Frontal cortex (tissue), 4 donors: ENCODE measurements at places on chromosomes 5 and 9. TPM values are rescaled to one million over a fixed set of nuclear protein-coding genes. Genes with fewer than 3 reads are reported as not detected.

The CCNI2 gene
- total RNA-seq = 1.6 TPM

The FOXD4L6 gene
- total RNA-seq = 0.82 TPM

The CHMP5 gene
- 119 TPM for total RNA-seq

The CAVIN4 gene
- total RNA-seq = 14.7 TPM

The OR1Q1 gene
- not detected for total RNA-seq

The BNC2 gene
- total RNA-seq = 1.6 TPM

The PDE6A gene
- total RNA-seq = not detected

The TBC1D13 gene
- 6.5 TPM for total RNA-seq

The ADGRV1 gene
- total RNA-seq = 98.6 TPM

The NEURL1B gene
- total RNA-seq = 16.3 TPM

The HEMGN gene
- 3.7 TPM for total RNA-seq

The PDZD2 gene
- total RNA-seq = 14.7 TPM

GRCh38 chr9:83271665-83272071 lies 208.7 kb upstream of the RASEF start:
- no peak for DNase-seq

DNA sequence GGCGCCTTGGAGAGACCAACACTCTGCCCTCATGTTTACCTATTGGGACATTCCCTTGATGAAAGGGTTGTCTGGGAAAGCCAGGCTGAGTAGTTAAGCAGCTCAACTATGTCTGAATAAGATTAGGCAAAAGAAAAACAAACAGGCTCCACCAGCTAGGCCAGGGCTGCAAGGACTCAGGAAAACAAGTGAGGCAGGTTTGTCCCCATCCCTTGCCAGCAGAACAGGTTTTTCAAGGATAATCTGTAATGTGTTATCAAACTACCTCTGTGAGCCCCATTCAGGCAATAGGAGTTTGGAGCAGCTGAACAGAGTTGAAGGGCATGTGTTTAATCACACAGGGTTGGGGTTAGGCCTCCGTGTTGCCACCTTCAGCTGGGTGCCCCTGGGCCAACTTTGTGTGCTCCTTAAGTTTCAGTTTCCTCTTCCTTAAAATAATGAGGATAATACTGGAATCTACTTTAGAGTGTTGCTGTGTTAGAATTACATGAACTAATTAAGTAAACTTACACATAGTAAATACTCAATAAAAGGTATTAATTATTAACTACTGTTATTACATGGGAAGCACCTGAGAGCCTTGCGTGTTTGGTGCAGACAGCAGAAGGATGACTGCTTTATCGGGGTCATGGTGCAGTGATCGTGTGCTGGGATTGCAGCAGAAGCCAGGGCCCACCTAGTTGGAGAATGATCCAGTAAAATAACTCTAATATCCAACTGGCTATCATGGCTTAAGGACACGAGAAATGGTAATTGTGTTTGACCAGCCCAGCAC lies 72.1 kb upstream of the ATP10B start:
- no peak for DNase-seq

- no peak for DNase-seq
Observed at GRCh38 chr9:33241298-33241697, 1.3 kb downstream of the SPINK4 start.

DNA sequence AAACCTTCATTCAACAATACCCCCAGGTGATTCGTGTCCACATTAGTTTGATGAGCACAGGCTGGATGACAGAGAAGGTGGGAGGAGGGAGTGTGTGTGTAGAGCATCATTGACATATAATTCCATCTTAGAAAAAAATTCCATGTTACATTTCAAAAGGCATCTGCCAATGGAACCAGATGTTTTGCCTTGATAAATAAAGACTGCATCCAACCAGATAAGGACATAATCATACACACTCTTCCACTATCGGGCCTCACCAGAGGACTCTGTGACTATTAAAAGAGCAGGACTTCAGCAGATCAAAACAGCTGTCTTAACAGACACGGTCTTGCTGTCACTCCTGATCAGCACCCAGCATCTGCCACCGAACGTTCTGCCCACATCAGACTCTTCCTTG lies 96.4 kb upstream of the SPIN1 start:
- no peak for DNase-seq

DNA sequence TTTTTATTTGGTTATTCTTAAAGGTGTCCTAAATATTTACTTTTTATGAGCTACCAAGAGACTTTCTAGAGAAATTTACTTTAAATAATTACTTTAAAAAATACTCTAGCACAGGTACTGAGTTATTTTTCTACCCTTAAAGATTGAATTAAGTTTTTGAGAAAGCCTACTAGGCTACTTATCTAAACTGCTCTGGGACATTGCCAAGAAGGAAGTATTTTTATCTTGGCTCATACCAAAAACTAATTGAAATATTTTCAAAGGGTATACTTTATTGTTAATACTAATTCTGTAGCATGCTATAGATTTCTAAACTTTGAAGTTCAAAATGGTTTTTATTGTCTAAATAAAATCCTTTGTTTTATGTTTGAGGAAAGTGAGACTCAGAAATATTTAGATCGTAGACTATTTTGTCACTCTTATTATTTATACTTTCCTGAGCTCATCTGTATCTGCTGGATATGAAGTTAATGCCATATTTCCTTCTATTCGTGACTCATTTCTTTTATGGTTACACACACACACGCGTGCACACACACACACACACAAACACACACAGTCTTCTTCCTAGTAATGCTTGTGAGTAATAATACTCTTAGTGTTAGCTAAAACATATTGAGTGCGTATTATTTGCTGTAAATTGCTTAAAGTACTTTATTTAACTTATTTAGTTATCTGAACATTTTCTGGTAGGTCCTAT lies 89.5 kb downstream of the MAN2A1 start:
- DNase-seq = no peak

GRCh38 chr5:17037751-17038150 lies 101.7 kb upstream of the MYO10 start:
- DNase-seq = no peak

DNA sequence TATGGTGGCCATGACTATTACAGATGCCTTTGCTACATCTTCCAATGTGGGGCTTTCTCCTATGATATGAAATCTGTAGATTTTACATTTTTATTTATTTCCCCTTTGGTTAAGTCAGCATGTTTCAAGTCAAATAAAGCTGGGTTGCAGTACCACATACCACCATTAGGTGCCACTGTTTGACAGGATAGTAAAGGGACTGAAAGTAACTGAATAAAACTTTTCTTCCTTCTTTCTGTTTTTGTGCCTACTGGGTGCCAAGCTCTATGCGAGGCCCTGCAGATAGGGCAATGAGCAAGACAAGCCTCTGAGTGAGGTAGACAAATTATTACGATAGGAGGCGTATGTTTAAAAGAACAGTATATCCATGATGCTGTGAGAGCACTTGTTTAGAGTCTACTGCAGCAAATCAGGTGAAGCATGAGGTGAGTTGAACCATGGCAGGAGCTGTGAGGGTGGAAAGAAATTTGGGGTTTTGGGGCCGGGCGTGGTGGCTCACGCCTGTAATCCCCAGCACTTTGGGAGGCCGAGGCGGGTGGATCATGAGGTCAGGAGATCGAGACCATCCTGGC lies 64.8 kb downstream of the GDNF start:
- DNase-seq = no peak

DNA sequence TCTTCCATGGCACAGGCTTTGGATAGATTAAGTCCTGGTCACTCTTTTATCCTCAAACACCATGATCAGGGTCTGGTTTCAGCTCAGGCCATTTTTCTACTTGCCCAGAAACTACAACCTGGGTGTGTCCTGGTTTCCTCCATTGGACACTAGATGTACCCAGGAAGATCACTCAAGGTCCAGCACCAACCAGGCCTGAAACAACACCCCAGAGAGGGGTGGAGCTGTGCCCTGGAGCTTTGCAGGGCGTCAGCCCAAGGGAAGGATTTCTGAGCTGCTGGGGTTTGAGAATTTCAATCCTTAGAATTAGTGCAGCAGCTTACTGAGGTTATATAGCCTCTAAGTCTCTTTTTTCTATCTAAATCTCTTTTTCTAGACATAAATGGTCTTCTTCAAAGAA lies 722.0 kb downstream of the MTRR start:
- DNase-seq = no peak

GRCh38 chr5:176608142-176608705 lies 1.7 kb downstream of the GPRIN1 start:
- no peak for DNase-seq

DNA sequence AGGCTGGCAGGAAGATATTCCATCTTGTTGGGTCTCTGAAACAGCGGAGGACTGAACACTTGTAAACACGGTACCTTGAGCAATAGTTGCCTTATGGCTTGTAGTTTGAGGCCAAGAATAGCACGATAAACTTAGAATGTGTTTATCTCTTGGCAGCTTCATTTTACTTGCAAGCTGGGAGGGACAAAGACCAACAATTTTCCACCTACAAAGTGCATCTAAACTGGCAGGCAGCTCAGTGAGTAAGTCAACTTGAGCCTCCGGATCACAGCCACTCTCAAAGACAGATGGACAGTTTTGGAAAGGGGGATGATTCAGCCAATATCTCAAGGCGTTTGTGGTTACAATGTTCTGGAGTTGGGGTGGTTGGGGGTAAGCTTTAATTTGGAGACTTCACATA lies 652.6 kb downstream of the CETN3 start:
- DNase-seq = no peak

- no peak for DNase-seq
Observed at GRCh38 chr5:55708732-55709131, 3.4 kb downstream of the SLC38A9 start.

DNA sequence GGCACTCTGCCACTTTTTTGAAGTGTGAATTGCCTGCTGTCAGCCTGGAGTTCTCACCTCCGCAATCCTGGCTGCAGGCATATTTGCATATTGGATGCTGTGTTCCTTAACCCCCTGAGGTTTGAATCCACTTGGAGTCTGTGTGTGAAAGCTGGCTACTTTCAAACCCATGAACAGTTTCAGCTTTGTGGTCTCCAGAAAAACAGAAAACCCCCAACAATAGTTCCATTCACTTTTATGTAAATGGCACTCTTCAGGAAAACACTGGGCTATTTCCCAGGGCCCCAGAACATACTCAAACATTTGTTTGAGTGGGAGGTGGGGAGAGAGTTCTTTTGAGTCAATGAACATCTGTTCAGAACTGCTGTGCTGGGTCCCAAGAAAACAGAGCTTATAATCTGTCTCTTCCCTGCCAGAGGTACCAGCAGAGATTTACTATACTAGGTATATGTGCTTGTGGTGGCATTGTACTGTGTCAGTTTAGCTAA lies 5.0 kb downstream of the NUDT2 start:
- peak; percentile 29 for DNase-seq

DNA sequence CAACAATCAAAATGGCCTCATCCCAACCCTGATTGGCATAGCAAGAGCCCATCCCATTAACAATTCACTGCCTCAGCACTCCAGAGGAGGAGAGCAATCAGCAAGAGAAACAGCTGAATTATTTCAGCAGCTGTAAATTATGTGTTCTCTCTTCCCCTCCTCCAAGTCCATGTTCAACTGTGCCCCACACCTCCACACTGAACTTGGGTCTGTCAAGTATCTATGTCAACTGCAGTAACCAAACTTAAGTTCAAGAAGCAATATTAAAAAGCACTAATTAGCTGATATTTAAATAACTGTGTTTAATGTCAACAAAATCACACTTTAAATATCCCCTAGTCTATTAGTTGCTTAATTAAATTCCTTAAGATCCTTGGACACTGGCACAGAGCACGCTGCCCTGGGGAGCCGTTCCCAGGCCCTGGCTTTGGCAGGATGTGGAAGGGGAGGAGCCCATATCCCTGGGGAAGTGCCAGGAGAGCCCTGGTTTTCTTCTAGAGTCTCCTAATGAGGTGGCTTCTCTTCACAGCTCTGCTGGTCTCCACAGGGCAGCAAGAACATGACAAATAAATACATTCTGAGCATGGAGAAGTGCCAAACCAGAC lies 50.6 kb downstream of the SIL1 start:
- DNase-seq = no peak

- no peak for DNase-seq
Observed at GRCh38 chr5:66151030-66151429, 6.9 kb downstream of the SREK1 start.

DNA sequence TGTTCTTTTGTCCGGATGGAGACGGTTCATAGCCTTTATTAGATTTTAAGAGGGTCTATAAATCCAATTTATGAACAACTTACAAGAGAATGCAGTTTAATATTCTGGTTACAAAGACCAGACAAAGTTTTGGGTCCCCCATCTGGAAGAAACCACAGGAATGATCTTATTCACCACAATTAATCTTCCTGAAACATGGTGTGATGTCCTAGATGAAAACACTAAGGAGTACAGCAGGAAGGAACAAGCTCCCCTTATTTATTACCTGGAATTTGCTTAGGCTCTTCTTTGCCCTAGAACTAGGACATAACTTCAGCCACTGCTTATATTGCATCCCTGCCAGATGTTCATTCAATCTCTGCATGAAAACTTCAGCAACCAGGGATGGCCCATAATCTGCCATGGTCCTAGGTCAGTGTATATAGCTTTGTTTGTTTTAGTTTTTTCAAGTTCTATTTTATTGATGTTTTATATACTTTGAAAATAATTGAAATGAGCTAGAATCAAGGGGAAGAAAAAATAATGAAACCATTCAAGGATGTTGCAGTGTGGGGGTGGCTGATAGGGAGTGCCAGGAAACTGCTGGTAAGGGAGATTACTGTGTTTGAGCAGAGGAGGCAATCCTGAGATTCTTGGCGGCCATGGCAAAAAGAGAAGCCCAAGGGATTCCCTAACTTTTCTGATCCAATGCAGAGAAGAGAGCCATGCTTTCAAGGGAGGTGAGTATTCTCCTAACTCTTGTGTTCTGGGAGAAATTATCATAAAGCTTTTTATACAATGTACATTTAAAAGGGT lies 16.8 kb downstream of the TXNDC8 start:
- no peak for DNase-seq

GRCh38 chr5:65391591-65391990 lies 90.1 kb downstream of the ADAMTS6 start:
- no peak for DNase-seq

GRCh38 chr5:94017579-94017978 lies 276.2 kb upstream of the POU5F2 start:
- no peak for DNase-seq

GRCh38 chr5:111932199-111932598 lies 175.2 kb upstream of the NREP start:
- no peak for DNase-seq

- no peak for DNase-seq
Observed at GRCh38 chr9:97237311-97237786, 70.1 kb upstream of the CCDC180 start.

DNA sequence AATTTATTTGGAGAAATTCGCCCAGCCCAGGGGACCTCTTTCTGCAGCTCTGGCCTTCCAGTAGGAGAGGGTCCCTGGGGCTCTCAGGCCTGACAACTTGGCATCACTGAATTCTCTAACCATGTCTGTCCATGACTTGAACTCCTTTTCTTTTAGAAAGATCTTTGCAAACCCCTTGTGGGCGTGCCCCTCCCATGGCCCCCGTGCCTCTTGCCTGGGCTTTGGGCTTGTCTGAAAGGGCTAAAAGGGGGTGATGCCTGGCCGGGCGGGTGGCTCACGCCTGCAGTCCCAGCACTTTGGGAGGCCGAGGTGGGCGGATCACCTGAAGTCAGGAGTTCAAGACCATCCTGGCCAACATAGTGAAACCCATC lies 3.2 kb upstream of the SQSTM1 start:
- no peak for DNase-seq

GRCh38 chr5:66945389-66946349 lies 250.9 kb downstream of the CD180 start:
- no peak for DNase-seq

GRCh38 chr9:130104491-130105193 lies 50.9 kb downstream of the GPR107 start:
- no peak for DNase-seq

GRCh38 chr5:81146031-81146430 lies 87.1 kb upstream of the CKMT2 start:
- no peak for DNase-seq
